ENCODE measurements at places on chromosomes 5 and 9. TPM values are rescaled to one million over a fixed set of nuclear protein-coding genes. Genes with fewer than 3 reads are reported as not detected.

Gene LHX3
- not detected for total RNA-seq

Gene SPATA31C1
- total RNA-seq, result not detected

Gene FXN
- 12.3 TPM for total RNA-seq

Gene GSN
- 2,509 TPM for total RNA-seq

DNA sequence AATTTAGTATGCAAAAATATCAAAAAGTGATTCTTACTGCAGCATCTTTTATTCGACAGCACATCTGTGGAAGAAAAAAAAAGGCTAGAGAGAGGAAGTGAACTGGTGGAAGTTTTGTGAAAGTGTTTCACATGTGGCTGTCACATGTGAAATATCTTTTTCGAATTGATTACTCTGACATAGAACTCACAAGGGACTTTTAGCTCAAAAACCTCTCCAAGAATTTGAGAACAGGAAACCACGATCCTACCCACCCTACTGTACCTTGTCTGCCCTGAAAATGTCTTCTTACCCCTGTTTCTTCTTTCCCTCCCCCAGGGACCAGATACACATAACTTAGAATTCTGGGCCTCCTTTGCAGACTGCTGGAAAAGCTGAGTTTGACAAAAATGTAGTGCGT, 106.5 kb upstream of the PRRC1 start:
- DNase-seq, result no peak

DNA sequence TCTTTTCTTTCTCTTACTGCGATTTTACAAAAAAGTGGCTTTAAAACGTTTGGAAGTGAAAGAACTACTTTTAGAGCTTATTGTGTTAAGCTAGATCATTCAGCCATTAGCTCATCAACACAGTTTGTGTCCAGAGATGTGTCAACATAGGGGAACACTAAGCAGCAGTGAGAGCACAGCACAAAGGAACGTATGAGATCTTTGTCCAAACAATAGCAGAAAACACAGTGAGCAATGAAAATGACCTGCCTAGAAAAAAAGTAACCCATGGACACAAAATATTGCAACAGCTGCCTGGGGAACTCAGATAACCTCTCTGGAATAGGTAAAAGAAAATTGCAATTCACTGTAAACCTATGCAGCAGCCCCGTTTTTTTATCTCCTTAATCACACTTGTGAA, 372.5 kb downstream of the ARHGEF28 start:
- peak; percentile 39 for DNase-seq

DNA sequence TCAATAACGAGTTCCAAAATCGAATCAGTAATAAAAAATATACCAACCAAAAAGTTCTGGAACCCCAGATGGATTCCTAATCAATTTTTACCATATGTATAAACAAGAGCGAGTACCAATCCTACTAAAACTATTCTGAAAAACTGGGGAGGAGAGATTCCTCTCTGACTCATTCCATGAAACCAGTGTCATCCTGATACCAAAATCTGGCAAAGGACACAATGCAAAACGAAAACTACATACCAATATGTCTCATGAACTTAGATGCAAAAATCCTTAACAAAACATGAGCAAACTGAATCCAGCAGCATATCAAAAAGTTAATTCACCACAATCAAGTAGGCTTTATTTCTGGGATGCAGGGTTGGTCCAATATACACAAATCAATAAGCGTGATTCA, 30.5 kb upstream of the MACIR start:
- DNase-seq, result no peak

GRCh38 chr5:50751064-50751657, 84.7 kb downstream of the PARP8 start:
- DNase-seq, result no peak

DNA sequence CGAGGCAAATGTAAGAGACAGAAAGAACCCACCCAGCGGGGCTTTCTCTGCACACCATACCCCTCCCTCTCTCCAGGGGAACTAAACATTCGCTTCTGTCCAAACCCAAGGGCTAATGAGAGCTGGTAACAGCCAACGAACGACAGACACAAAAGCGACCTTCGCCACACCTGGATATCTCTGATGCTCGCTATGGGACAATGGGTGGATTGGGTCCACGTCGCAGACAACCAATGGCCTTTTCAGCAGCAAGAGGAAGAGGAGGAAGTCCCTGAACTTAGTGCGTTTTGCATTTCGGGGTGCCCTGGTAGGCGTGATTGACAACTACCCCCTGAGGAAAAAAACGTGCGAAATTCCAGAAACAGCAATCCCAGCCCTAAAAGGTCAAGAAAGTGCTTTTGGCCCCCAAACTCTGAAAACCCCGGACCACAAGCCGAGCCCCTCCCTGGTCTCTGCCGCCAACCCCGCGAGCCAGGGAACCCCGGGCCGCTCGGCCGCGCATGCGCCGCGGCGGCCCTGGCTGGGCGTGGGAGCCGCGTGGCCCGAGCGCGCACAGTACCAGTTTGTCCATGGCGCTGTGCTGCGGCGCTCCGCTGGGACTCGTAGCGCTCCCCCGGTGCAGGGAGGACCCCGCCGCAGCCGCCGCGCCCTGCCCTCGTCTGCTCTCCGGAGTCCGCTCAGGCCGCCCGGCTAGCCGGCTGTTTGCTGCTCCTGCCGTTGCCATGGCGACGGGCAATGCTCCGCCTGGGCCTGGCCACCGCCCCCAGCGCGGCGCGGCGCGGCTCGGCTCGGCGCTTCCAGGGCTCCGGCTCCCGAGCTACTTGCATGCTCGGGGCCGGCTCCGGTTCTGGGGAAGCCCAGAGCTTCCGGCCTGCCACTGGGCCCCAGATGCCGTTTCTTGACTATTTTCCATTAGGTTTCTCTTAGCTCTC, 66.9 kb upstream of the DNAH5 start:
- DNase-seq, result peak; percentile 92

- DNase-seq, result no peak
These were observed 42.2 kb upstream of the N4BP3 start for GRCh38 chr5:178071108-178071507.

DNA sequence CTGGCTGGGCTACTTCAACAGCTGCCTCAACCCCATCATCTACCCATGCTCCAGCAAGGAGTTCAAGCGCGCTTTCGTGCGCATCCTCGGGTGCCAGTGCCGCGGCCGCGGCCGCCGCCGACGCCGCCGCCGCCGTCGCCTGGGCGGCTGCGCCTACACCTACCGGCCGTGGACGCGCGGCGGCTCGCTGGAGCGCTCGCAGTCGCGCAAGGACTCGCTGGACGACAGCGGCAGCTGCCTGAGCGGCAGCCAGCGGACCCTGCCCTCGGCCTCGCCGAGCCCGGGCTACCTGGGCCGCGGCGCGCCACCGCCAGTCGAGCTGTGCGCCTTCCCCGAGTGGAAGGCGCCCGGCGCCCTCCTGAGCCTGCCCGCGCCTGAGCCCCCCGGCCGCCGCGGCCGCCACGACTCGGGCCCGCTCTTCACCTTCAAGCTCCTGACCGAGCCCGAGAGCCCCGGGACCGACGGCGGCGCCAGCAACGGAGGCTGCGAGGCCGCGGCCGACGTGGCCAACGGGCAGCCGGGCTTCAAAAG, 36.9 kb upstream of the TTC1 start:
- no peak for DNase-seq

DNA sequence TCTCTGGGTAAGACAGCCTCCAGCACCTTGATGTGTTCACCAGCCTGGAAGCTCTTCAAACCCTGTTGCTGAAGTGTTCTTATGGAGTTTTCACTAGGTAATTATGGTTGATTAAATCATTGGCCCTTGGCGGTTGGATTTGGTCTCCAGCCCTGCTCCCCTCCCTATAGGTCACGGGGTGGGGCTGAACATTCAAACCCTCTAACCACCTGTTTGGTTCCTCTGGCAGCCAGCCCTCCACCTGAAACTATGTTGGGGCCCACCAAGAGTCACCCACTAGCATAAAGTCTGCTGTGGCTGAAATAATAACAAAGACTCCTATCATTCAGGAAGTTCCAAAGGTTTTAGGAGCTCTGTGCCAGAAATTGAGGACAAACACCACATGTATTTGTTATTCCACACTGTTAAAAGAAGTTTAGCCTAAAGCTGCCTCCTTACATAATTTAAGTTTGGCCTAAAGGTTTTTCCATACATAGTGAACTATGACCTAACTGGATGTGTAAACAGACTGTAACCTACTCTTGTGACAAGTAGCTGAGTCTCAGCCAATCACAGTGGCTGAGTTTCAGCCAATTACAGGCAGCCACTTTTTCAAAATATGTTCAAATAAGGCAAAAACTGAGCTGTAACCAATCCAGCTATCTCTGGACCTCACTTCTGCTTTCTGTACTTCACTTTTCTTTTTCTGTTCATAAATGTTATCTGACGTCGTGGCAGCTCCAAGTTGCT, 34.8 kb downstream of the TMEM252 start:
- DNase-seq, result no peak

DNA sequence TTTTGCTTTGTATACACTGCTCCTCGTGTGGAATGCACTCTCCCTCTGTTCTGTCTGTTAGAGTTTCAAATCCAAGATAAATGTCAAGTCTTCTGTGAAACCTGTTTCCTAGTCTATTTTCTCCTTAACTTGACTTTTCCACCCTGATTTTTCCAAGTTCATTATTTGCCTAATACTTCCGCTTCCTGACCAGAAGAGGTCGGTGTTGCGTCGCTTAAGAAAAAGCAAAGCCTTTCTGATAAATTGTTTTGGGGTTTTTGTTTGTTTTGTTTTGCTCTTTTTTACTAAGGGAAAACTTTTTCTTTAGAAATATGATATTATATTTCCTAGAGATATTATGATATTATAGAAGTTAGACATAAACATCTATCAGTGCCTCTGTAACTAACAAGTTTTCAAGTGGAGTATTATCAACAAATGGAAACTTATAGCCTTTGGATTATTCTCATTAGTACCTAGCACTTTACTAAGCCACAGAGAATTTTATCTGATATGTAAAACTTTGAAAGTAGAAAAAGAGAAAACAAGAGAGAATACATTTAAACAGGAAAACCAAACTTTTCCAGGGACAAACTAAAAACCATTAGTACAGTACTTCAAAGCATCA, 55.8 kb downstream of the PHAX start:
- DNase-seq, result no peak

All from esophagus muscularis mucosa (tissue), 4 donors.